CD4-positive, alpha-beta T cell treated with Interleukin-15 for 4 hours (primary cell): ENCODE measurements at places on chromosomes 7 and 10.

GRCh38 chr7:139358541-139359365 lies 941 bp upstream of the LUC7L2 start:
- peak; percentile 22 for DNase-seq

GRCh38 chr10:68330852-68331454 lies 911 bp upstream of the HNRNPH3 start:
- peak; percentile 20 for DNase-seq

GRCh38 chr7:37377231-37377630 lies 71.4 kb downstream of the ELMO1 start:
- no peak for DNase-seq

DNA sequence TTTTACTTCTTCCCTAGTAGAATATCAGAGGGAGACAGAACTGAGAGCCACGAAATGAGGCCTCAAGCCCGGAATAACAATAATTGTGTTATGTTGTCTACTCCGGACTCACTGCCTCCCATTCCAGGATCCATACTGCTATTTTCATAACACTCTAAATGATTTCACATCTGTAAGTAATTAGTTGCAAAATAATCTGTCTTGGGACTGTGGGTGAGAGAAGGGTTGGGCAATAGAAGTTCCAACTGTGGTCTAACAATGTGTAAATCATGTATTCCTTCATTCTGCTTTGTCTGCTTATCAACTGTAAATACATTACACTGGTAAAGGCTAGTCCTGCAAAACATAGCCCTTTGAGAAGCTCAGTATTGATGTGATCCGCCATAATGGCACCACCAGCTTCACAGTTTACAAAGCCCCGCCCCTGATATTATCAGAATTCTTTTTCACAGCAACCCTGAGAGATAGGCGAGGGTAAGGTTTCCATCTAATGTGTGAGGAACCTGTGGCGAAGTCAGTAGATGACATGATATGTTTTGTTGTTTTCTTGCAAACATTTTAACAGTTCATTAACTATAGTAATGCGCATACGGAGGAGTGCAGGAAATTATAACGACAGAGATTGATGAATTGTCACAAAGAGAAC lies 265.7 kb upstream of the BMPER start:
- no peak for DNase-seq

DNA sequence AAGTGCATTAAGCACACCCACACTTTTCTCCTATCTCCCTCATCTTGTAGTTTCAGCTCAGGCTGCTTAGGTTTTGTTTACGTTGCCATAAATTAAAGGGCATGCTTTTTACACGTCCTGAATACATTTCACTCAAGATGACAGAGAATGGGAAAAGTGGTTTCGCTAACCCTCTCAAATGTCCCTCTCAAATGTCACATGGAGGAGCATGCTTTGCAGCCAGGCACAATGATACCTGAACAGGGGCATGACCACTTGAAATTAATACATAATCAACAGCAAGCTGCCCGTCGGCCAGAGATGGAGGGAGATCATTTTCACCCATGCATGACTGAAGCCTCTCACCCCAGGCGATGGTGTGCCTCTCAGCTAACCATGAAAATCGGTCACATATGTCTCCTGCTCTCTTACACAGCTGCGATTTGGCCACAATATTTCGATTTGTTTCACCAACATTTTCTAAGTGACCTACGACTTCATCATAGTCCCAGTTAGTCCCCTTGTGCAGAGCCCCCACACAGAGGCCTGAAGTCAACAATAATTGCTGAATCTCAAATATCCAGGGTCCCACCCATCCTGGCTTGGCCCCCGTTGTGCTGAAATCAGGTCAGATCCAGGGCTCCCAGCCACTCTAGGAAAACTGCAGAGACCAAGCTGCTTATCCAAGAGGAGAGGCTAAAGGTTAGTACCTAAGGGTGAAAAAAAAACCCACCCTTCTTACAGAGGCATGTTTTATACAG lies 373.9 kb upstream of the NFE2L3 start:
- no peak for DNase-seq

DNA sequence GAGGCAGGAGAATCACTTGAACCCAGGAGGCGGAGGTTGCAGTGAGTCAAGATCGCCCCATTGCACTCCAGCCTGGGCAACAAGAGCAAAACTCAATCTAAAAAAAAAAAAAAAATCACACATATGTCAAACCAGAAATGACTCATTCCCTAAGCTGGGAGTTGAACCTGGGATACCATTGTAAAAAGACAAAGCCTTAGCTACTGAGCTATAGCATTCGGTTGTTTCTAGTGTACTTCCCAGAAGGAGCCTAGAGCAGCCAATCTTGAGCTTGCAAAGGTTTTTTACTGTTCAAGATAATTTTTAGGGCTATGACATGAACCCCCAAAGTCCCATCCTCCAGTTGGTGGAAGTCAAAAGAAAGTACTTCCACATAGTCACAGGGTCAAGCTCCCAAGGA lies 87.9 kb downstream of the ZNF467 start:
- DNase-seq: no peak

- DNase-seq: no peak
Observed at GRCh38 chr10:77084431-77085144, 553.0 kb downstream of the KCNMA1 start.

GRCh38 chr10:22932626-22933370 lies 4.9 kb downstream of the ARMC3 start:
- no peak for DNase-seq

- no peak for DNase-seq
Observed at GRCh38 chr10:89679986-89680385, 21.4 kb upstream of the KIF20B start.

DNA sequence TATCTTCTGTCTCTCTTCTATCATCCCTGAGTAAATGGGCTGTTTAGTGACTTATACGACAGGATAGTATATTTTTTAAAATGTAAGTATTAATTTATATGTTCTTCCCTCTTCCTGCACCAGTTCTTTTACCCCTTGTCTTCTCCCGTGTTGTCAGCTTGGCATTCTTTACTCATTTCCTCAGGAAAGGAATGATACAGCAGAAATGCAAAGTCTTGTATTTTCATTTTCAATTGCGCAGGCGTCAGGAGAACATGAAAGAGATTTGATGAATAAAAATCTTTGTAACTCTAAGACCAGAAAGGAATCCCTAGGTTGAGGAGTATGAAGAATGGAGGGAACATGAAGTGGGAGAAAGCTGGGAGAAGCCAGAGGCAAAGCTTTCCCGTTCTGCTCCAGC lies 18.8 kb upstream of the VPS41 start:
- no peak for DNase-seq

- no peak for DNase-seq
Observed at GRCh38 chr7:156576216-156577058, 64.1 kb upstream of the RNF32 start.

DNA sequence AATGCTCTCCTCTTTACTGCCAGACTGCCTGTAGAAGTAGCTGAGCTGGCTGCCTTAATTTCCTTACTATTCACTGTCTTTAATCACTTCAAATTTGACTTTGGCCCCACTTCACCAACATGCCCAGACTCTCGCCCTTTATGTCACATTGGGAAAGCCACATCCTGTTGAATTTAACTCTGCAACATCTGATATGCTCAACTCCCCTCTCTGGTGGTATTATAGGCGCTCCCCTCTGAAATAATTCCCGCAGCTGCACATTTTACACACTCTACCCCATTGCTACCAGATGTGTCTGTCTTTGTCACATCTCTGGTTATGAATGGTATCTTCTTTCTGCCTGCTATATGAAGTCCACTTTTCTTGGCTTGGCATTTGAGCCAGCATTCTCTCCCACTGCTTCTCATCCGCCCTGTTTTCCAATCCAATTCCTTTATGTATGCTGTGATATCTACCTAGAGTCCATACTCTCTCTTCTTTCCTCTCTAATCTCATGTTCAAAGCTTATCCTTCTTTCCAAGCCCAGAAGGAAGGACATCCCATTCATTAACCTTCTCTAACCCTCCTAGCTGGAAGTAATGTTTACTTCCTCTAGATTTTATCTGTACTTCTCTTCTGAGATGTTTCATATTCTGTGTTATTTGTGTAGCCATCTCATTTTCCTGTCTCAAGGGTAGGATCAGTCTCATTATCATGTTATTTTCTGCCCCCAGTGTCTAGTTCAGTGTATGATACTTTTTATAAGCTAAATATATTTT lies 134.5 kb downstream of the ST7 start:
- DNase-seq: no peak

- no peak for DNase-seq
Observed at GRCh38 chr10:101781655-101781983, 1.6 kb downstream of the NPM3 start.

DNA sequence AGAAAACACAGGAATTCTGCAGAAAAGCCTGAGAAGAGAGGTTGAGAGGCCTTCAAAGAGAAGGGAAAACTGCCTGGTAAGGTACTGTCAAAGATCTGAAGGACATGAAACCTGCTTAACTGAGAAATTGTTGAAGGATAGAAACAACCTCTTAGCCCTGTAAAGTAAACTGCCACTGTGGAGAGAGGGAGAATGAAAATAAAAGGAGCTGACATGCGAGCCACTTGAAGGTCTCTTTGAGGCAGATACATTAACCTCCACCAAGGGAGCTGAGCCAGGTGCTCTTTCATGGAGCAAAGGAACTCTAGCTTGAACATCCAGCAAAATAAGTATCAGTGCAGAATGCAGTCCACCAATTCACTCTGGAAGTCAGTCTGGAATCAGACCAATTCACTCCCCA lies 108.8 kb upstream of the FEZF1 start:
- no peak for DNase-seq

DNA sequence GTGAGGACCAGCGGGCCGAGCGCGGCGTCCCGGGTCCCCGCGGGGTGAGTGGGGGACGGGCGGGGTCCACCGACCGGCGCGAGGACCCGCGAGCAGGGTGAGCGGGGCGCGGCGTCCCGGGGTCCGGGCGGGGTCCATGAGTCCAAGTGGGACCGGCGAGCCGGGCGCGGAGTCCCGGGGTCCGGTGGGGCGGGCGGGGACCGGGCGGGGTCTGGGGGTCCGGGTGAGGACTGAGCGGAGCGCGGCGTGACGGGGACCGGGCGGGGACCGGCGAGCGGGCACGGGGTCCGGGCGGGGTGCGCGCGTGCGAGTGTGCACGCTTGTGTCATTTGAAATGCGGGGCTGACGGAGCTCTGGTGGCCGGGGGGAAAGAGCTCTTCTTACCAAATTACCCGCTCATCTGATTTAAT lies 765 bp downstream of the CELF2 start:
- DNase-seq: no peak

GRCh38 chr10:78992333-78992732 lies 76.4 kb upstream of the ZMIZ1 start:
- DNase-seq: peak; percentile 2

- no peak for DNase-seq
Observed at GRCh38 chr10:2920168-2920567, 147.2 kb upstream of the PFKP start.

DNA sequence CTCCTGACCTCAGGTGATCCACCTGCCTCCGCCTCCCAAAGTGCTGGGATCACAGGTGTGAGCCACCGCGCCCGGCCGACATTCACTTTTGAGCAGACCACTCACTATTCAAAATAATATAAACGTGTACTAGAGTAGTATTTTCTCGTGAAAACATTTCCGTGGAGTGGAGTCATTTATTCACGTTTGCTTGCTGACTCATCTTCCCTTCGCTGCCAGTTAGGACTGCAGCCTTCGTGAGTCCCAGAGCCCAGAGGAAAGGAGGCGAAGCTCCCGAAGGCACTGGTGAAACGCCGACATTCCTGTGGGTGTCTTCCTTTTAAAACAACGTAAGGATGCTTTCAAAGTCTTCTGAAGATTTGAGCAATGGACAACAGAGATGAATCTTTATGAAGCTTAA lies 10.9 kb upstream of the INPP5A start:
- no peak for DNase-seq

DNA sequence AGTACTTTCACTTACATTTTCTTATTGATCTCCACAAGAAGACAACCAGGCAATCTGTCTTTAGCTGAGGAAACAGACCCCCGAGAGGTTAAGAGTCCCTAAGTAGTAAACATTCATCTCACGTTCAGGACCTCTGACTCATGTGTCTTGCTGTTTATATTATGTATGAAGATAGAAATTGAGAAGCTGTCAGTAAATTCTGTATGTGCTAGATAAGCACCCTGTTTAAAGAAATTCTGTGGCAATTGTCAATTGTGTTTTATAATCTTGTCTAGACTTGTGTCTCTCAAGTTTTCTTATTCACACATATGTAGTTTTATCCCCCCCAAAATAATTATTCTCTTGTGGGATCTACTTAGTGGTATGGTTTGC lies 14.5 kb downstream of the ADK start:
- no peak for DNase-seq

DNA sequence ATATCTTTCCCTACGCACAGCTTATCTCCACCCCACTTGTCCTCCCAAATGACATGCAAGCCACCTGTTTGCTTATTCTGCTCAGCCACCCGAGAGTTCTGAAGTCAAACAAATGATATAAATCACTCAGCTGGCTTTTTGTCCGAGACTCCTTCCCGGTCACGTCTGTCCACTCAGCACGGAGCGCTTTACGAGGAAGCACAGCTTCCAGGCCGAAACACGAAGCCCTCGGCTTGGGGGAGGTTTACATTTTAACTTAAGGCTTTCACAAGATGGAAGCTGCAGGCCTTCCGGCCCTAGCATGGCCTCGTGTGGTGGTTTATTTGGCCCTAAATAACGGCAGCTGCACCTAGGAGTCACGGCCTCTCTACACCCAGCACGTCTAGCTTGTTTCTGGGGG lies 60.1 kb upstream of the GNA12 start:
- no peak for DNase-seq

GRCh38 chr10:12350167-12350872 lies 973 bp downstream of the CAMK1D start:
- DNase-seq: peak; percentile 64

DNA sequence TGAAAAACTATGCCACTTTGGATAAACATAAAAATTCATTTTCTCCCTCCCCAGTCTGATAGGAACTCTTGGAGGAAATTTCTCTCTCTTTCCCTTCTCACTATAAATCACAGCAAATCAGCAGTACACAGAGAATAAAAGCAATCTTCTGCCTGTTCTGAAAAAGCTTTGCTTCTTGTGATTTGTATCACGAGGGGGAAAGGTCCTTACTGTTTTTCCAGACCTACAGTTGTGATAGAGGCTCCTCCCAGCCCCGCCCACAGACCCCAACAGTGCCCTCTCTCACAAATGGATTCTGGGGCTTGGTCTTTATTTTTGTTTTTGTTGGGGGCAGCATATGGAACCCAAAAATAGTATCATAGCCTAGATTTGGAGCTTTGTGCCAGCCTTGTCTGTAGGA lies 12.2 kb downstream of the FOXK1 start:
- DNase-seq: no peak

GRCh38 chr10:91017198-91017597 lies 96.3 kb upstream of the ANKRD1 start:
- no peak for DNase-seq

- DNase-seq: no peak
Observed at GRCh38 chr7:76512941-76513816, 2.8 kb downstream of the UPK3B start.

DNA sequence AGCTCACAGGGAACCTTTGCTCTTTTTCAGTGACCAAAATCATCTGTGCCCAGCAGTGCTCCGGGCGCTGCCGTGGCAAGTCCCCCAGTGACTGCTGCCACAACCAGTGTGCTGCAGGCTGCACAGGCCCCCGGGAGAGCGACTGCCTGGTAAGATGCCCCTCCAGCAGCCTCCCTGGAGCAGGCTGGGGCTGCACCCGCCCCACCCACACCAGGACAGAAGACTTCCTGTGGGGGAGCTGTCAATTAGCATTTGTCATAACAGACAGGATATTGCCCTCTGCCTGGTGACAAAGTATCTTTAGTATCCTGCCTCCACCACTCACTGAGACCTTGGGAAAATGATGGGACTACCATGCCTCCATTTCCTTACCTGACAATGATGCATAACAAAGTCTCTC lies 133.7 kb downstream of the EGFR start:
- DNase-seq: no peak
